Activated CD4-positive, alpha-beta memory T cell treated with anti-CD3 and anti-CD28 coated beads for 36 hours (primary cell): ENCODE measurements at places on chromosomes 3 and 15.

DNA sequence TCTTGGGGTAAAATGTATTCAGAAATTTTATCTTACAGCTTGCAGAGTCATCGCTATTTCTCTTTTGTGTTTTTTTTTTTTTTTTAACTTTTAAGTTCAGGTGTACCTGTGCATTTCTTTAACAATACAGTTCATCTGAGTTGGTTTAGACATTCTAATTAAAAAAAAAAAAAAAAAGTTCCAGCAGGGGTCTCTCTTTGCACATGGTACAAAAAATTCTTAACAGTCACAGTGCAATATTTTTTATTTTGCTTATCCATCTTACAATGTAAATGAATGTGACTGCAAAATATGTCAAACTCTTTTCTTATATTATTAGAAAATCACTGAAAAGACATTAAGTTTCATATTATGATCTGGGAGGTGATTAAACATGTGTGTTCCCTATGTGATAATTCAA is 47.5 kb upstream of the SLC9A9 start:
- no peak for DNase-seq

- DNase-seq, result no peak
These were observed 1.3 kb downstream of the CD47 start for GRCh38 chr3:108089579-108089978.

DNA sequence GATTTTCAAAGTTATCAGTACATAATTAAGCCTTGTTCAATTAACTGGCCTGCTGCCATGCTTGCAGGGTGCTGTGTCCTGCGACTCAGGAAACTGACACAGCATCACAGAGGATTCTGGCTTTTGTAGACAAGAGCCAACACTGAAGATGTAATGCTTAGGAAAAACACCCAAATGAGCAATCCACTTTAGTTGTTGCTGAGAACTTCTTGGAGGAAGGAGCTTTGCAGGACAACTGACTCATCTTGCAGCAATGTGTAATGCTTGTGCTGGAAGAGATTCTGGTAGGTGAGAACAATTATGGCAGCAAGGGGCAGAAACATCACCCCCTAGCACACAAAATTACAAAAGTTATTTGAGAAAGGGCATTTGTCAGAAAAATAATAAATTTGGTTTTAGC is 67.6 kb downstream of the NLGN1 start:
- DNase-seq, result no peak

DNA sequence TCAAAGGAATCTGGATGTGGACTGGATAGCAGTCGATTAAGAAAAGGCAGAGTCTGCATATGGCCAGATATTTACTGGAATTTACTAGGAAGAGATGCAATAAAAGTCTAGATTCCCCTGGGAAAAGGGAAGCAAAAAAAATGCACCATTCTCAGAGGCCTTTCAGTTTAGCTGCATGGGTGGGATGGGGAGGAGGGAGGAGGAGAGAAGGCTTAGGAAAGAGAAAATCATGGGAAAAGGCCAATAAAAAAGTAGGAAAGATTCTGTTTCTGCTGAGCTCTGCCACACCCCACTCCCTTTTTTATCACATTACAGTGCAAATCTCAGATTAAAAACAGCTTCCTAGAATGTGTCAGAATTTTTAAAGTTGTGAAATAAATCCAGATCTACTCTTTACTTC is 103.6 kb downstream of the ADAMTS9 start:
- no peak for DNase-seq

GRCh38 chr15:62850318-62850717 is 192.2 kb upstream of the TPM1 start:
- no peak for DNase-seq

GRCh38 chr3:30893678-30894325 is 659 bp downstream of the GADL1 start:
- DNase-seq, result no peak

- no peak for DNase-seq
These were observed 151.2 kb downstream of the EBLN2 start for GRCh38 chr3:73212683-73213082.

- DNase-seq, result no peak
These were observed 145.3 kb downstream of the RORA start for GRCh38 chr15:61083788-61084134.

GRCh38 chr3:152403632-152404066 is 134.9 kb downstream of the MBNL1 start:
- DNase-seq, result no peak

DNA sequence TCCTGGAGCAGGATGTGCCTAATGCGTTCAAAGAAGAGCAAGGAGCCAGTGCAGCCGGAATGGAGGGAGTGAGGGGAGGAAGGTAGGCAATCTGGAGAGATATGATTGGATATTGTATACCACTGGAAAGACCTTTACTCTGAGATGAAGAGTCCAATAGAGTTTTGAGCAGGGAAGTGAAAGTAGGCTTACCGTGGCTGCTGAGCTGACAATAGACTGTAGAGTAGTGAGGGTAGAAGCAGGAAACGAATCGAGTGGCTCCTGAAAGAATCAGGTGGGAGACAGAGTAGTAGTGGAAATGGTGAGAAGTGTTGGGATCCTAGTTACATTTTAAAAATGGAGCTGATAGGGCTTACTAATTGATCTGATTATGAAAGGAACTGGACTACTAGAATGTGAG is 51.8 kb upstream of the NUDT16 start:
- no peak for DNase-seq
